ENCODE measurements at places on chromosomes 3 and 15.
A peak's percentile ranks its signal among the peaks of the same experiment; 100 is the strongest.

GRCh38 chr15:81751816-81752545, 293.8 kb downstream of the MEX3B start:
- DNase-seq, result no peak

- no peak for DNase-seq
These were observed 18.8 kb upstream of the CELF6 start for GRCh38 chr15:72338617-72339321.

DNA sequence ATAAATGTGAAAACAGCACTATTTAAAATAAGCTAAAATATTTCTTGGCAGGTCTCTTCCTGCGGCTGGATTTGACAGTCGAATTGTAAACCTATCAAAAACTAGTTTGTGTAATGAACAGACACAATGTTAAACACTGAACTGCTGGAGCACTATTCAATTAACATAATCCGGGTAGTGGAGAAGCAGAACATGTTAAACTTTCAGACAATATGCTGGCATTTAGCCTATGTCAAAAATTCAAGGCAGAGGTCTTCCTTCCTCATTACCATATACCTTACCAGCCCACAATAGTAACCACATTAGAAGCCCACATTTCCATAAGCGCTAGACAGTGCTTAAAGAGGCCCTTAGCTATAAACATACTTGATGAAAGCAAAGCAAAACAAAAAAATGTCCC, 1042.9 kb downstream of the ROBO1 start:
- no peak for DNase-seq

DNA sequence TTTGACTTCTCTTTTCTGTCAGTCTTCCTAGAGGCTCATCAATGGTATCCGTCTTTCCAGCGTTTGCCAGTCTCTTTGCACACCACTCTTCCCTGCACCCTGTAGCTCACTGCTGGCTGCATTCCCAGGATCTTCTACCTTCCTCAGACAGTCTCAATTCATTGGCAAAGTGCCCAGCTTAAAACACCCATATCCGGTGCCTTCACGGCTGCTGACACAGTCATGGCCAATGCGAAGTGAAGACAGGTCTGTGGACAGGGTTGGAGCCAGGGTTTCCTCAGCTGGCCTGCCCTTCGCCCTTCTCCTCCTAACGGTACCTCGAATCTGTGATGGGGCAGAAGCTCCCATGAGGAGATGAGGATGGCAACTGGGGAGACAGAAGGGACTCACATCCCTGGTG, 36.1 kb downstream of the PTH1R start:
- peak; percentile 88 for DNase-seq

DNA sequence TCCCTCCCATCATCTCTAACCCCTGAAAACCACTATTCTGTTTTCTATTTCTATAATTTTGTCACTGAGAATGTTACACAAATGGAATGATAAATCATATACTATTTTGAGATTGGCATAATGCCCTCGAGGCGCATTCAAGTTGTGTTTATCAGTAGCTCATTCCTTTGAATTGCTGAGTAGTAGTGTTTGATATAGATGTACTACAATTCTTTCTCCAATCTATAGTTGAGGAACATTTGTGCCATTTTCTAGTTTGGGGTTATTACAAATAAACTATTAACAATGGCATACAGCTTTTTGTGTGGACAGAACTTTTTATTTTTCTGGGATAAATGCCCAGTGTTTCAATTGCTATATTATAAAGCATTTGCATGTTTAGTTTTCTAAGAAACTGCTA, 86.0 kb downstream of the CCR1 start:
- no peak for DNase-seq

DNA sequence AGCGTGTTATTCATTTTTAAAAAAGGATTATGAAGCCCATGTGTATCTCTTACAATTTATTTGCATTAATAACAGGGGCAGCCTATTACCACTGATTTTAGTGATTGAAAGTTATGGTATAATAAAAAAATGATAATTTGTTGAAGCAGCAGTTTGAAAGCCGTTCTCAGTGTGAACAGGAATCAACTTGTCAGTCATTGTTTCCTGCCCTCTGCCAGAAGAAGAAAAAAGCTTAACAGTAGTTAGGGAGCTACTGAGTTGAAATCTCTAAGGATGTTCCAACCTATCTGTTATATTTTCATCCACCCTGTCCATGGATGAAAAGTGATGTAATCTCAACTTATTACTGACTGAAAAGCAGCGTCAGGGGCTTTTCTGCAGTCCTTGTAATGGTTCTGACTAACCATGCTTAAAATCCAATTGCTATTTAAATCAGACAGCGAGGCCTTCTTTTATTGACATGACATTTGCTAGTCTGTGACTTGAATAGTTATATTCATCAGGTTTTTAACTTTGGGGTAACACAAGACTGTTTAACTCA, 486.7 kb downstream of the ROBO2 start:
- DNase-seq, result peak; percentile 13

- no peak for DNase-seq
These were observed 32.0 kb downstream of the MUC20 start for GRCh38 chr3:195752546-195753331.

GRCh38 chr3:30696403-30696819, 90.0 kb downstream of the TGFBR2 start:
- DNase-seq, result no peak

GRCh38 chr3:71025516-71025915, 558.0 kb downstream of the FOXP1 start:
- DNase-seq, result no peak

GRCh38 chr3:150447631-150448465, 39.8 kb downstream of the TSC22D2 start:
- DNase-seq, result peak; percentile 73

- peak; percentile 66 for DNase-seq
These were observed 11.2 kb downstream of the TSC22D2 start for GRCh38 chr3:150419076-150419868.

DNA sequence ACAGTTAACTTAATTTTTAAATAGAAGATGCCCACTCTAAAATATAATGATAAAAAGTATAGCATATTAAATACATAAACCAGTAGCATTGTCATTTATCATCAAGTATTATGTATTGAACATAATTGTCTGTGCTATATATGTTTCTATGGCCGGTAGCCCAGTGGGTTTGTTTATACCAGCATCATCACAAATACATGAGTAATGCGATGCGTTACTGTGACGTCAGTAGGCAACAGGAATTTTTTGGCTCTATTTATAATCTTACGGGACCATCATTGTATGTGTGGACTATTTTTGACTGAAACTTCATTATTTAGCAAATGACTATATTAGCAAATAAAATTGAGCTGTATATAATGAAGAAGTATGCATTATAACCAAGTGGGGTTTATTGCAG, 82.1 kb downstream of the FLNB start:
- DNase-seq, result no peak

DNA sequence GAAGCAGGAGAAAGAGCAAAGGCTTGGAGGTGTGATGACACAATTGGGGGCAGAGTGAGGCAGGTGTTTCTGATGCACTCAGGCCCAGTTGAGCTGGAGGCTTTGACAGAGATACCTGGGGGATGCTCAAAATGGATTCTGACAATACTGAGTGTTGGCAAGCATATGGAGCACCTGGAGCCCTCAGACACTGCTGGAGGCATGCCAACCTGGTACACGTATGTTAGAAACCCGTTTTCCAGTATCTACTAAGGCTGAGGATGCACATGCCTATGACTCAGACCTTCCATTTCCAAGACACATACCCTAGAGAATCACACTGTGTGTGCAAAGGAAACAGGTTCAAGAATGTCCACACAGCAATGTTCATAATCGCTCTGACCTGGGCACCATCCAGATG, 58.7 kb downstream of the WNT7A start:
- peak; percentile 36 for DNase-seq

GRCh38 chr3:119624002-119624720, 26.5 kb downstream of the PLA1A start:
- no peak for DNase-seq

- DNase-seq, result no peak
These were observed 66.4 kb downstream of the LRTM1 start for GRCh38 chr3:54861248-54862067.

GRCh38 chr3:149077628-149078027, 8.7 kb downstream of the HLTF start:
- no peak for DNase-seq

DNA sequence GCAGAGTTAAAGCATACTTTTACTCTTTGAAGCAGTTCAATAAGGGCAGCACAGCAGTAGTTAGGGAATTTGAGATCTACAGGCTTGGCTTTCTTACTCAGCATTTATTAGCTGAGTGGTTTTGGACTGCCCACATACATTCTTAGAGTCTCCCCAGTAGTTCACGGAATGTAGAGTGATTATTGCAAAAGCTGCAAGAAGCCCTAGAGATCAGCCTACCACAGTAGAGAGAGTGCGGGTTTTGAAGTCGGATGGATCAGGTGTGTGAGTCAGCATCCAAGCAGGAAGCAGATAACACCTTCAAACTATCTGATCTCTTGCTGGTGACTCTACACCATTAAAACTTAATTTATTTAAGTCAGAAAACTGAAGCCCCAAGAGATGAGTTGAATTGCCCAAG, 171.9 kb downstream of the SYNPR start:
- peak; percentile 79 for DNase-seq

- peak; percentile 18 for DNase-seq
These were observed 42.6 kb upstream of the ACKR4 start for GRCh38 chr3:132554437-132554836.

DNA sequence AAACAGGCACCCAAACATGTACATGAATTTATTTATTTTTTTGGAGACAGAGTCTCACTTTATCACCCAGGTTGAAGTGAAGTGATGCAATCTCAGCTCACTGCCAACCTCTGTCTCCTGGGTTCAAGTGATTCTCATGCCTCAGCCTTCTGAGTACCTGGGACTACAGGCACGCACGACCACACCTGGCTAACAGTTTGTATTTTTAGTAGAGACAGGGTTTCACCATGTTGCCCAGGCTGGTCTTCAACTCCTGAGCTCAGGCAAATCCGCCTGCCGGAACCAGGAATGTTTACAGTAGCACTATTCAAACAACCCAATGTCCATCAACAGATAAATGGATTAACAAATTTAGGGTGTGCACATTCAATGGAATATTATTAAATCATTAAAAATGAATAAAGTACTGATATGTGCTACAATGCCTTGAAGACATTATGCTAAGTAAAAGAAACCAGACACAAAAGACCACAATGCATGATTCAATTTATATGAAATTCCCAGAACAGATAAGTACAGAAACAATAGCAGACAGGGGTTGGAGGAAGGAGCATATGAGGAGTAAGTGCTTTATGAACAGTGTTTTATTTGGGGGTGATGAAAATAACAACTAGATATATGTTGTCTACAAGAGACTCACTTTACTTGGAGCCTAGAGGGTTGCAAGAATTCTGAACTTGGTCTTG, 1.3 kb downstream of the LEO1 start:
- peak; percentile 15 for DNase-seq

GRCh38 chr3:128549283-128550112, 56.5 kb upstream of the GATA2 start:
- peak; percentile 71 for DNase-seq

GRCh38 chr15:32738666-32739065, 20.9 kb downstream of the GREM1 start:
- DNase-seq, result no peak

DNA sequence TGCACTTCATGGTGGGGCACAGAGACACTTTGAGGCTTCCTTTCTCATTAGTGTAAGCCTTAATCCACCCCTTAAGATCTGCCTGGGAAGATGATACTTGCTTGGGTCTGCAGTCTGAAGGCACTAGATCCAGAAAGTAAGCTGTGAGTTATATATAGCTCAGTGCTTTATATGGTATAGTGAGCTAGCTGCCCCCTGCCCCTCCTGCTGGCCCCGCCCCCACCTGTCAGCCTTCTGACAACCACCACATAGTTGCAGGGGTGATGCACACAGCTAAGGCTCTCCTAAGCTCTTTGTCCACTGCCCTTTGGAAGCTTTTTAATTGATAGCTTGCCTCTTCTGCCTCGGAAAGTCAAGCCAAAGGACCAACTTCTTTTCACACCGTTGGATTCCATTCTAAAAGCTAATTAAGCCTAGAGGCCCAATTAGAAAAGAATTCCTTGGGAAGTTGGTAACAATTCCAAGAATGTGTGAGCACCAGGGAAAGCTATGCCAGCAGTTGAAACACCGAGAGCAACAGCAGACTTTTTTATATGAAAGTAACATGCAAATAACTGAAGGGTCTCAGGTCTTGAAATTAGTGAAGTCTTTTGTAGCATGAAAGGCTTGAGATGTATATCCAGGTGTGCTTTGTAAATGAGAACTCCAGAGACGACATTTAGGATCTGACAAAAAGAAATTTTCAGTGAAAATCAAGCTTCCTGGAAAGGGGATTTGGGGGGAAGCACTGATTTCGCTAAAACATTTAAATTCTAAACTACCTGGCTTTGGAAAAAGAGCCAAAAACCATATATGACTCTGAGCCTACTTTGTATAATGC, 2.3 kb downstream of the TPM1 start:
- DNase-seq, result no peak

DNA sequence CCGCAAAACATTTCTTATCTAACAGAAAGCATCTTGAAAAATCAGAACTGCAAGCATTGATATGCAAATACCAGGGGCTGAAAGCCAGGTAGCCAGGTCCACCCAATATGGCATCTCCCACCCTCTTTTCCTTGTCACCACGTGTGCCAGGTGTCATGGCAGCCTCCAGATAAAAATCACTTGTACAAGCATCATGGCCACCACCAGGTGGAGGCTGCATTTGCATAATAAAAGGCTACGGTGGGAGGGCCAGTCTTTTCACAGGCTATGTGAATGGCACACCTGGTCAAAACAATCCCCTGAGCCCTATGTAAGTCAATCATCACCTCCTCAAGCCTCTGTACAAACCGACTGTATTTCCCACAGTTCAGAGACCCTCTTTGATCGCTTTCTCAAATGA, 1233.1 kb upstream of the ALCAM start:
- DNase-seq, result no peak

Data from bronchial epithelial cell (primary cell).